GM23338 (cell line): ENCODE measurements at places on chromosomes 5 and 9. TPM values are rescaled to one million over a fixed set of nuclear protein-coding genes. Genes with fewer than 3 reads are reported as not detected.

Gene CDX1
- total RNA-seq = not detected in 2 replicates

Gene MYOT
- not detected in 2 replicates for total RNA-seq

Gene PCDHB16
- 2.2 and 2.4 TPM in 2 replicates for total RNA-seq

Gene TRIM36
- 10.1 and 14.1 TPM in 2 replicates for total RNA-seq

Gene TRIM7
- 0.56 and 0.66 TPM in 2 replicates for total RNA-seq

DNA sequence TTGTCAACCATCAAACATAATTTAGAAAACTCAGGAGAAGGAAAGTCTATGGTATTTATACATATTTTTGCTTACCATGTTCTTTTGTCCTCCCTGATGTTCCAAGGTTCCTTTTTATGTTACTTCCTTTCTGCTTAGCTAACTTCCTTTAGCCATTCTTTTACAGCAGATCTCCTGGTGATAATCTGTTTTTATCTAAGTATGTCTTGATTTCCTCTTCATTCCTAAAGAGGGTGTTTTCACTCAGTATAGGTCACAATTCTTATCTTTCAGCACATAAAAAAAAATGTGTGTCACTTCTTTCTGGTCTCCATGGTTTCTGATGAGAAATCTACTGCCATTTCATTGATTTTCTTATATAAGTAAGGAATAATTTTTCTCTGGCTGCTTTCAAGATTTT, 384.4 kb upstream of the PDE4D start:
- no peak for DNase-seq

DNA sequence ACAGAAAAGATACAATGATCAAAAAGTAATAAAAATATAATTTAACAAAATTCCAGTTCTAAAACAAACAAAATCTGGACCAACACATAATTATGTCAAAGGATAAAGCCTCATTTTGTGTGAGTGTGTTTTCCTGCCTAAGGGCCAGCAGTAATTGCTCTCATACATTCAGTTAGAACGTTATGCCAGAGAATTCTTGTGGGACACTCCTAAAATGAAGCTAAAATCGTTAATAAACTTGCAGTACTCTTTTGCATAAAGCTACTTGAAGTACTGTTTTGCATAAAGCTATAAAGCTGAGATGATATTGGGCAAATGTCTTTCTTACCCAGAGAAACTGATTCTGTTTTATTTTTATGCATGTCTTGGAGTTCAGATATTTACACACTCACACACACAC, 1072.3 kb downstream of the MAT2B start:
- DNase-seq = no peak
